ENCODE measurements at places on chromosomes 2 and 18.

- no peak for ATAC-seq
Observed at GRCh38 chr2:100539221-100539620, 23.6 kb upstream of the PDCL3 start.

DNA sequence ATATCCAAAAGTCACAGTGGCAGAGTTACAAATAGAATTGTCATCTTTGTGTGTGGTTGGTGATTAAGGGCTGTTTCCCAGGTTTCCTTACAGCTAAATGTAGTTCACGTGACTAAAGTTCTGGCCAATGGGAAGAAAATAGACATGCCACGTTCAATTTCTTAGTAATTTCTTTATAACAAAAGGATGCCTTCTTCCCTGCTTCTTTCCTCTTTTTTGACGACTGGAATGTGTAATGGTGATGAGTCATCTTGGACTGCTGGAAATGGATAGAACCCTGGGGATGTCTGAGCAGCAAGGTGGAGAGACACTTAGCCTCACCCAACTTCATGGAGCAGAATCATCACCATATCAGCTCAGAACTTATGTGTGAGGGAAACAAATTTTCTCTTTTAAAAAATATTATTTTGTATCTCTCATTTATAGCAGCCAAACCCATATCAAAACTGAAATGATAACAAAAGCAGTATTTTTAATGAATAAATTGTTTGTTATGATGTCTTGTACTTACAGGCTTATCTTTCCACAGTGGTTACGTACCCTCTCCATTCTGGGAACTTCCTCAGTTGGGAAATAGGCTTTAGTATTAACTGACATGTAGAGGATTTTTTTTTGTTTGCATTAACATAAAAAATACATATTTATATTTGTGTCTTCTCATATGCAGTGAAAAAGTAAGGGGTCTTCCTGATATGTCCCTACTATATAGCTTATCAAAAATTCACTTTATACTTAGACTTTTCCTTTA, 91.1 kb upstream of the CDH2 start:
- ATAC-seq: peak; percentile 96

DNA sequence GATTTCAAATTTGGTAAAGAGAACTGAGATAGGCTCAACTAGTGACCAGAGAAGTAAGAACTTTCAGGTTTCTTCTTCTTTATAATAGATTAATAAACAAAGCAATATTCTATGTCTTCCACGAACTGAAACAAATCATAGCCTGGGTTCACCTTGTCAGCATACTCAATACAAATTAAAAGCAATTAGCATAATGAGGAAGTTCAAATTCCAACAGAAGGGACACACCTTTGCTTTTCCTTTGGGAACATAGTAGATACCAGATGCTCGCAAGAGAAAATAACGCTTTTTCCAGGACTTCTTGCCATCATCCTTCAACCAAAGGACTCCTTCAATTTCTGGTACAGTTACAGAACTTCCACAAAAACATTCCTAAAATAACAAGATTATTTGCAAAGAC, 79.9 kb downstream of the RAPH1 start:
- ATAC-seq: no peak

DNA sequence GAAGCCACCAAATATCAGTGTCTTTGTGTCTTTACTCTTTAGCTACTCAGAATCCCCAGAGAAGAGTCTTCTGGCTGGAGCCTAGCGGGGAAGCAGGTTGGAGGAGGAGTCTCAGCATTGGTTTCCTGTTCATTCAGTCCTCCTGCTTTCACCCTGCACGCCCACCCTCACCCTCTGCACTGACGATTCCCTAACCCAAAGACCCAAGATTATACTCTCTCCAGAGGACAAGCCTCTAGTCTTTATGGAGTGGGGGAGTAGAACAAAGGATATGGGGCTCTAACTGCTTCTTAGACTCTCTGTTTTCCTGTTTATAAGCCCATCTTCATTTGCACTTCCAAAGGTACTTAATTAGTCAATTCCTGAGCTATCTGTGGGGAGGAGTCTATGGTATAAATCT, 338.8 kb downstream of the AGPS start:
- no peak for ATAC-seq

DNA sequence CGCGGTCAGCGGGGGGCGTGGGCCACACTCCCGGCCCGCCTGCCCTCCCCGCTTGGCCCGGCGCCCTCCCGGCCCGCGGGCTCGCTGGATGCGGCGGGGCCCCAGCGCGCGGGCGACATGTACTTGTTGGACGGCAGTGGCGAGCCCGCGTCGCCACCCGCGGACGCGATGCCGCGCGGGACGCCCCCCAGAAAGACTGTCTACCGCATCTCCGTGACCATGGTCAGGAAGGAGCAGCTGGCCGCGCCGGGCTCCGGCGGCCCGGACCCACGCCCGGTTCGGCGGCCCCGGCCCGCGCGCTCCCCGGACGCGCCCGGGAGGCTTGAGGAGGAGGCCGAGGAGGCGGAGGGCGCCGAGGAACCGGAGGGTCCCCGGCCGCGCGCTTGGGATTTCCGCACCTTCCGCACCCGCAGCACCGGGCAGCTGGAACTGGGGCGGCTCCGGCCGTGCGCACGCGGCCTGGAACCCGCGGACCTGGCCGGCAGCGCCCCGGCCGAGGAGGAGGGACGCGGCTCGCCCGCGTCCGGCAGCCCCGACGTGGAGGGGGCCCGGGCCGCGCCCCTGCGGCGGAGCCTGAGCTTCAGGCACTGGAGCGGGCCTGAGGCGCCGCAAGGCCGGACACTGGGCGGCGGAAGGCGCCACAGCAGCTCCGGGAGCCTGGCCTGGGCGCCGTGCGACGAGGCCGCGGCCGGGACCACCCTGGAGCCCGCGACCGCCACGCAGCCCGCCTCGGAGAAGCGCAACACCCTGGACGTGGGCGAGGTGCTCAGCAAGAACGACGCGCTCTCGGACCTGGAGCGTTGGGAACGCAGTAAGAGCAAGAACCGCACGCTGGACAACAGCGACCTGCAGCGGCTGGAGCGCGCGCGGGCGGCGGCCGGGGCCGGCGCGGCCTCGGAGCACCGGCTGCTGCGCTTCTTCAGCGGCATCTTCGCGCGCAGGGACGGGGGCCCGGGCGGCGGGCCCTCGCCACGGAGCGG, 176.4 kb downstream of the AGAP1 start:
- ATAC-seq: peak; percentile 78

DNA sequence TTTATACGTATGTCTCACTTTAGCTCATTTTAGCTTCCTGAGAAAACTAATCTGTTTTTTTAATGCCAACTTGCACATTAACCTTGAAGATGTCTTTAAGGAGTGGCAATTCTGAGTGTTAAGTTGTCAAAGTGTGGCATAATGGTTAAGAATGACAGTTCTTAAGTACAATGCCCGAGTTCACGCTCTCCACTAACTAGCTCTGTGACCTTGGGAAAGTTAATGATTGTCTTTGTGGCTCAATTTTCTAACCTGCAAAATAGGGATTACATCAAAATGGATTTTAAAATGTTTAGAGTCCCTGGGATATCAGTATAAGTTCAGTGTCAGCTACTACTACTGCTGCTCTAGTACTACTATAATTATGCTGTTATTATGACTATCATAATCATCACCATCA, 409.7 kb downstream of the SOCS6 start:
- no peak for ATAC-seq

- peak; percentile 54 for ATAC-seq
Observed at GRCh38 chr2:133710613-133711012, 142.3 kb upstream of the NCKAP5 start.

- peak; percentile 57 for ATAC-seq
Observed at GRCh38 chr2:168030862-168031624, 216.4 kb downstream of the STK39 start.

DNA sequence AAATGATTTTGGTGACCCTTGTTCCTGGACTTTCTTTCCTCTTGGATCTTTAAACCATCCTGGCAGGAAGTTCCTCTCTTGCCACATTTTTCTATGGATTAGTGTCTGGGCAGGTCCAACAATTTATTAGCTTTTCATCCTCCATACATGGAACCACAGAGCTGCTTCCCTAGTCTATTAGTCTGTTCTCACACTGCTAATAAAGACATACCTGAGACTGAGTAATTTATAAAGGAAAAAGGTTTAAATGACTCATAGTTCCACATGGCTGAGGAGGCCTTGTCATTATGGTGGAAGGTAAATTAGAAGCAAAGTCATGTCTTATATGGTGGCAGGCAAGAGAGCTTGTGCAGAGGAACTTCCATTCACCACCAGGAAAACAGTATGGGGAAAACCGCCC, 122.9 kb downstream of the DDX1 start:
- ATAC-seq: no peak

GRCh38 chr2:30433541-30434299, 13.3 kb upstream of the LCLAT1 start:
- peak; percentile 26 for ATAC-seq

- no peak for ATAC-seq
Observed at GRCh38 chr2:104734937-104735586, 118.9 kb upstream of the POU3F3 start.

DNA sequence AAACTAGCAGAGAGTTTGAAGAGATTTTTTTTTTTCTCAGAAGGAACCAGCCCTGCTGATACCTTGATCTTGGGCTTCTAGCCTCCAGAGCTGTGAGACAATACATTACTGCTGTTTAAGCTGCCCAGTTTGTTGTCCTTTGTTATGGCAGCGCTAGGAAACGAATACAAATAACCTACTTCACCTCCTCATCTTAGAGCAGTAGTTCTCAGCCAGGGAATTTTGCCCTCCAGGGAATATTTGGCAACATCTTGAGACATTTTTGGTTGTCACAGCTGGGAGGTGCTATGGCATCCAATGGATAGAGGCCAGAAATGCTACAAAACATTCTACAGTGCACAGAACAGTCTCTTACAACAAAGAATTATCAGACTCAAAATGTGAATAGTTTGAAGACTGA, 43.9 kb upstream of the BCL11A start:
- no peak for ATAC-seq

DNA sequence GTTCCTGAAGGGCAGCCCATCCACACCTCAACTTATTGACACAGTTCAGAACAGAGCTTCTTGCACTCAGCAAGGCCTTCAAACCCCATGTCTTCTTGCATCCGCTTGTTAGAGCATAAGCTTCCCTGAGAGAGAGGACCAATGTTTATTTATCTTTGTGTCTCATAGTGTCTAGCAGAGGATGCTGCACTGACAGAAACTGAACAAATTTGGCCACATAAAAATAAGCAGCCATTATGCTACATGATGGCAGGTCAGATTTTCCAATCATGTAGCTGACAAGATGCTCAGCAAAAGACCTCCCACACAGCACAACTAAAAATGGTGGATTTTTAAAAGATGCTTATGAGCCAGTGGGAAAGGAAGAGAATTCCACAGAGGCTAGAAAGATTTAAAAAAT, 38.1 kb upstream of the SIGLEC15 start:
- no peak for ATAC-seq

GRCh38 chr18:38642711-38643110, 1077.1 kb upstream of the CELF4 start:
- ATAC-seq: no peak

Data from SK-N-SH treated with all-trans-retinoic acid at 6 μM for 48 hours (cell line).